ENCODE measurements at places on chromosomes 2 and 18. TPM values are rescaled to one million over a fixed set of nuclear protein-coding genes. Genes with fewer than 3 reads are reported as not detected.

DNA sequence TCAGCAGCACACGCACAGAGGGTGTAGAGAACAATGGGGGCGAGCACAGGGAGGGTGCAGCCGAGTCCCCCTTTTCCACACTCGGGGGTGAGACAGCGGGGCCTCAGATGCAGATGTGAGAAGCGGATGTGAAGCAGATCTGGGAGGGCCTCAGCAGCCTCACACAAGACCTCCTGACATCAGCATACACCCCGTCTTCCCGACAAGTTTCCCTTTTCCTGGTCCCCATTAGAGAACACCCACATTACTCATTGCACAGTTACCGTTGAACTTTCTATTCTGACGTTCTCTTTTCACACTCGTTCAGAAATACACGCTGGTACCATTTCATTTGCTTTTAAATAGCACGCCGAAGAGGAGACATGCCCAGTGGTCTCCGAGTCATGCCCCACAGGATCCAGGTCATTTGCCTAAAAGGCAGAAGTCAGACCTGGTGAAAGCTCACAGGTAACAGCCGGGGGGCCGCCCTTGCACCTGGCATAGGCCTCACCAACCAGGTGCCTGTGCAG is 129.5 kb upstream of the ID2 start:
- H3K4me3 ChIP-seq: no peak overlapping the region
- DNase-seq: no peak
- no peak overlapping the region for H3K27ac ChIP-seq
- H3K36me3 ChIP-seq: no peaks in the 10 kb centered on the region
- H3K4me1 ChIP-seq: no peaks in the 10 kb centered on the region
- no peaks in the 10 kb centered on the region for H3K27me3 ChIP-seq

DNA sequence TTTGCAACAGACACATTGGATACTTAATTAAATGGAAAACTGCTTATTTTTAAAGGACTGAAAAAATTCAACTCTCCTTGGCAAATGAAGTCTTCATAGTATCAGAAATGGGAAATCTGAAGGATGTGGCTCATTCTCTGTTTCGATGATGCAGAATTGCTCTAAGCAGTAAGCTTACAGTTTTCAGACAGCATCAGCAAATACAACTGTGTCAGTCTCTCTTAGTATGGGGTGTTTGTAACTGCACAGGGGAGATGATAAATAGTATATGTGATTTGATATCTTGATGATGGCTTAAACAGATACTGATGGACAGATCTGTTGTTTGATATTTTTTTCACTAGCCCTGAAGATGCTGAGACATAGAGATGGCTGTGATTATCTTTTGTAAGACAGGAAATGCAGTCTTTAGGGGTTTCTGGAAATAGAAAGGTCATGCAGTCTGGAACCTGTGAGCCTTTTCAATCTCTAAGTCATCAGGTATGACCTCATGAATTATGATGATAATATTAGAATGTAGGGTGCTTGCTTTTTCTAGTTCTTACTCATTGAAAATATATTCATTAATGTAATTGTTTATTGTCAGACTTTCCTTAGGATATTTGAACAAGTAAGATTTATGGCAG is 84.2 kb downstream of the SLC4A10 start:
- DNase-seq: no peak
- H3K27ac ChIP-seq: no peak overlapping the region
- no peaks in the 10 kb centered on the region for H3K36me3 ChIP-seq
- no peak overlapping the region for H3K4me3 ChIP-seq
- H3K4me1 ChIP-seq: no peaks in the 10 kb centered on the region

The MYO5B gene
- 6.7 TPM for total RNA-seq

DNA sequence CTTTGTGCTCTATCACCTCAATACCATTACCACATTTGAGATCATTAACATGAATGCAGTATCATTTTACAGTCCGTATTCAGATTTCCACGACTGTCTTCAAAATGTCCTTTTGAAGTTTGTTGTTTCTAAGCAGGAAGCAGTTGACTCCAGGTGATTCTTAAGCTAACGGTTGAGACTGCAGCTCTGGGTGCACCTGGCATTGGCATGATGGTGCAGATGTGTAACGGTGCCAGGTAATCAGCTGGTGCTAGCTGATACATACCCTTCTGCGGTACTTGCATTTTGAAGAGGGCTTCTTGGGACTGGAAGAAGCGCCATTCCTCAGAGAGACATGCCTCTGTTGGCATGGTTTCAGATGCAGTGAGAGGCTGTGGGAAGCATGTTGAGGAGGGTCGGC is 19.5 kb downstream of the SIGLEC15 start:
- DNase-seq: no peak
- no peaks in the 10 kb centered on the region for H3K36me3 ChIP-seq
- H3K27me3 ChIP-seq: no peaks in the 10 kb centered on the region
- H3K4me1 ChIP-seq: no peaks in the 10 kb centered on the region
- no peak overlapping the region for H3K4me3 ChIP-seq
- H3K27ac ChIP-seq: no peak overlapping the region

The HTR2B gene
- not detected for total RNA-seq

- no peaks in the 10 kb centered on the region for H3K36me3 ChIP-seq
- H3K27ac ChIP-seq: no peak overlapping the region
- DNase-seq: no peak
- H3K27me3 ChIP-seq: peaks cover 29% of the 10 kb centered on the region
- H3K4me1 ChIP-seq: no peaks in the 10 kb centered on the region
- no peak overlapping the region for H3K4me3 ChIP-seq
Observed at GRCh38 chr2:149132901-149133300, 94.4 kb downstream of the LYPD6B start.

GRCh38 chr18:37567061-37567993 is 1.7 kb upstream of the CELF4 start:
- DNase-seq: peak; percentile 37
- peaks cover 85% of the 10 kb centered on the region for H3K27me3 ChIP-seq
- H3K4me3 ChIP-seq: peak overlapping the region; percentile 81
- H3K27ac ChIP-seq: no peak overlapping the region
- peaks cover 3% of the 10 kb centered on the region for H3K4me1 ChIP-seq

The EVA1A gene
- 2.8 TPM for total RNA-seq

DNA sequence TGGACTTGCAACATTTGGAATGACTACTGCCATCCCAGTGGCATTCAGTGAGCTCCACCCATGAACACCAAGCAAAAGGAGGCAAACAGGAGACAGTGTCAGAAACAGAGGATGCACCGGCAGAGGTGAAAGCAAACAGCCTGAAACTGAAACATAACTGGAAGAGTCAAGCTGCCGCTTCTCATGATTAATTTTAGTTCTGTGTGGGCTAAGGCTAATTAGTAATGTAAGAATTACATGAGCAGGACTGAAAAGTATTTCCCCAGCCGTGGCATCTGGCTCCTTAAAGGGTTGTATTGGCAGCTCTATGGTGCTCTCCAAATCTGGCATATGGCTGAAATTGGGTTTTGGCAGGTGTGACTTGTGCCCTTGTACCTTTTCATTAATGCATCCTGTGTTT is 1108.1 kb downstream of the TSN start:
- H3K36me3 ChIP-seq: no peaks in the 10 kb centered on the region
- DNase-seq: no peak
- H3K27me3 ChIP-seq: no peaks in the 10 kb centered on the region
- no peak overlapping the region for H3K27ac ChIP-seq

DNA sequence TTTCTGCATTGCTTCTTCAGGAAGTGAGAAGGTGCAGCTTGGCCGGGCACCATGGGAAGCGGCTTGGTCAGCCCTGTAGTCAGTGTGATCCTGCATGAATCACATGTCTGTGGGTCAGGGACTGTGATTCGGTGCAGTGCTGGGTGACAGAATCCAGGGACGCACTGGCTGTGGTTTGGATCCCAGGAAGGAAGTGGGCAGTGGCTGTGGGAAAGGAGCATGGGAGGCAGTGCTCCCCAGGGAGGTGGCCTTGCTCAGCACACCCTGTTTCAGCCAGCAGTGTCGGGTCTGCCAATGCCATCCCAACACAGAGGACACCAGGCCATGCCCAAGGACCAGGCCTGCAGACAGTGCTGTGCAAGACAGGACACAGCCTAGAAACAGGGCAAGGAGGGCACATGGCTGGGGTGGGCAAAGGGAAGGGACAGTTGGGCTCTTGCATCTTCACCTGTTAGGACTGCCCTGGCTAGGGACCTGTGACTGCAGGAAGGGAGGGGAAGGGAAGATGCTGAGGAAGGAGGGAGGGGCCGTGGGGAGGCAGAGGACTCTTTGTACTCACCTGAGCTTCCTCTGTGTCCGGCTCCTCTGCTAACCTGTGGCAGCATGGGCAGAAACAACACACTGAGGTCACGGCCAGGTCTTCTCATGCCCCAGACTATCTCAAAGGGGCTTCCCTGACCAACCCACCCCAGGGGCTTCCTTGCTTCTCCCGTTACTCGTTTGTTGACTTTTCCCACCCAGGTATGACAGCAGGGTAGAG is 37.2 kb upstream of the DNMT3A start:
- no peaks in the 10 kb centered on the region for H3K36me3 ChIP-seq
- H3K4me3 ChIP-seq: no peak overlapping the region
- H3K27ac ChIP-seq: no peak overlapping the region

Data from neural progenitor cell (in vitro differentiated cells).